ENCODE measurements at places on chromosomes 3 and 15.

- no peak for DNase-seq
These were observed 12.8 kb downstream of the CSNK1G1 start for GRCh38 chr15:64343222-64343621.

GRCh38 chr3:183845608-183846288 lies 20.4 kb upstream of the MAP6D1 start:
- no peak for DNase-seq

DNA sequence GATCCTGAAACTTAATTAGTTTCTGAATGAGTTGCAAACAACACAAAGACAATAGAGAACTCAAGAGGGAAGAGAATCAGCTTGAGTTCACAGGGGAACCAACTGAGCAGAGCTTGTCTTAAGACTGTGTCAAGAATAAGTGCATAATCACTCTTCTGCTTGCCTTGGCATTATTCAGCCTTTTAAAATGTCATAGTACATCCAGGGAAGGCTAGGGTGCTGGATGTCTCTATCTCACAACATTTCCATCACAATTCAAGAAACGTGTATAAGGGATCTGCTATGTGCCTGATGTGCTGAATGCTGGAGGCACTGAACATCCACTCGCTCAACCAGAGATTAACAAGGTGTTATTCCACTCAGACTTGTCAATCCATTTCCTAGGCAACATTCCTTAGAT lies 122.6 kb downstream of the CPNE4 start:
- DNase-seq = no peak

DNA sequence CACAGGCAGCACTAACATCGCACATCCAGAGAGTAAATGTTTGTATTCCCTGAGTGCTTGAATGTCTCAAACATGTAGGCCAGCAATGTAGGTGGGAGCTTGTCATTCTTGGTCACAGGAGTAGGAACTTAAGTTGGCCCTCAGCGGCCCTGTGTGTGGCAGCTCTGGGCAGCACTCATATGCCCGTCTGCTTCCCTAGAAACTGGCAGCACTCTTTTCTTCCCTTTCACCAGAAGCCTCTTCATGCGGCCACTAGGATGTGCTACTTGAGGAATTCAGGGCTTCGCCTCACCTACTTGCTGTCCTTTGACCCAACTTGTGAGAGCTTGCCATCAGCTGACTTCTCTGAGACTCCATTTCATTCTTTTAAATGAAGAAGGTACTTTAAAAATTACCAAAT lies 69.5 kb downstream of the TIPARP start:
- DNase-seq = no peak

- DNase-seq = peak; percentile 66
These were observed 39.4 kb downstream of the ARPP21 start for GRCh38 chr3:35678643-35679161.

All from SJCRH30 (cell line).